Activated CD4-positive, alpha-beta T cell treated with anti-CD3 and anti-CD28 coated beads, Interleukin-10, Interleukin-2, amounts not matched to agents 100 ng/mL and 50 ng/mL, durations not matched to agents 16 hours and 8 hours (primary cell): ENCODE measurements at places on chromosomes 6 and 20.

GRCh38 chr6:167103041-167103891 lies 19.6 kb upstream of the CCR6 start:
- no peak for DNase-seq

- peak; percentile 45 for DNase-seq
These were observed 63.0 kb upstream of the EYA2 start for GRCh38 chr20:46831633-46832011.

GRCh38 chr6:163759542-163759941 lies 345.0 kb downstream of the QKI start:
- no peak for DNase-seq

GRCh38 chr6:84762220-84763002 lies 2.0 kb downstream of the TBX18 start:
- no peak for DNase-seq

DNA sequence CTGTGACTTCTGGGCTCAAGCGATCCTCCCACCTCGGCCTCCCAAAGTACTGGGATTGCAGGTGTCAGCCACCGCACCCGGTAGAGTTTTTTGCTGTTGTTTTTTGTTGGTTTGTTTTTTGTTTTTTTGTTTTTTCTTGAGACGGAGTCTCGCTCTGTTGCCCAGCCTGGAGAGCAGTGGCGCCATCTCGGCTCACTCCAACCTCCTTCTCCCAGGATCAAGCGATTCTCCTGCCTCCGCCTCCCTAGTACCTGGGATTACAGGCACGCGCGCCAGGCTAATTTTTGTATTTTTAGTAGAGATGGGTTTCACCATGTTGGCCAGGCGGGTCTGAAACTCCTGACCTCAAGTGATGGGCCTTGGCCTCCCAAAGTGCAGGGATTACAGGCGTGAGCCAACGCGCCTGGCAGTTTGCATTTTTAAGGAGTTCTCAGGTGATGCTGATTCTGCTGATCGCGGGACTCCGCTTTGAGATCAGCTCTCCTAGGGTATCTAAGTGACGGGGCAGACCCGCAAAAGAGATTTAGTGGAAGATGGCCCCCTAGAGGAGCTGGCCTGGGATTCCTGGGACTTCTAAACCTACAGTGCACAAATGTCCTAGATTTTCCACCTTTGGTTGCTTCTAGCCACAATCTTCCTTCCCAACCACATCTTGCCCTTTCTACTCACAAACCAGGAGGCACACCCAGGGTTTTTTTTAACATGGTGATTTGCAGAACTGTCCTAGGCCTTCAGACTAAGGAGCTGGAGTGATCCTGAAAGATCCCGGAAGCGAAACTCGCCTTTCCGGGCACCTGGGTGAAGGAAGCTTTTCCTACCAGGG lies 45.2 kb downstream of the DPPA5 start:
- no peak for DNase-seq

DNA sequence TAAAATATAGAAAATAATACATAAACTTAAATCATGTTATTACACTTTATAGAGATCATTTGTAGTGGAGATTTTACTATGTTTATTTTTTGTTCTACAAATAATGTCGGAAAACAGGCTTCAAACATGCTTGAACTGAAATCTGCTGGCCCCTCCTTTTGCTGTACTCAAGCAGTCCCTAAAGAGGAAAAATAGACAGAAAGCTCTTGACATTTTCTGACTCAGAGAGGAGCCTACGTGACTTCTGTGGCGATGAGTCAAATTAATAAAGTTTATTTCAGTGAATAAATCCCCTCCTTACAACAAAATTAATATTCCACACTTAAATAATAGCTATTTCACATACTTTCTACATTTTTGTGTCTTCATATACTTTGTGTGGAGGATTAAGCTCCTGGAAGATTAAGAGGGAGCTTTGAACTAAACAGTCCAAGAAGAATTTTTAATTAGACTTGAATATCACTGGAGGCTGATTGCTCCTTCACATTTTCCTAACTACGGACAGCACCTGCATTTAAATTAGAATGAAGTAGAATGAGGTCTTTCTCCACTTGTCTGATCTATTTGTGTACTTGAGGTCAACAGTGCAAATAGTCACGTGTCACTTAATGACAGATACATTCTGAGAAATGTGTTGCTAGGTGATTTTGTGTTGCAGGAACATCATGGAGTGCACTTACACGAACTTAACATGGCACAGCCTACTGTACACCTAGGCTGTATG lies 1.7 kb upstream of the TREM1 start:
- DNase-seq = peak; percentile 30

- no peak for DNase-seq
These were observed 133.5 kb downstream of the MAN1A1 start for GRCh38 chr6:119215885-119216590.

GRCh38 chr20:50089787-50090177 lies 23.2 kb downstream of the UBE2V1 start:
- no peak for DNase-seq

GRCh38 chr6:29014729-29015608 lies 9.9 kb upstream of the ZNF311 start:
- DNase-seq = peak; percentile 16

DNA sequence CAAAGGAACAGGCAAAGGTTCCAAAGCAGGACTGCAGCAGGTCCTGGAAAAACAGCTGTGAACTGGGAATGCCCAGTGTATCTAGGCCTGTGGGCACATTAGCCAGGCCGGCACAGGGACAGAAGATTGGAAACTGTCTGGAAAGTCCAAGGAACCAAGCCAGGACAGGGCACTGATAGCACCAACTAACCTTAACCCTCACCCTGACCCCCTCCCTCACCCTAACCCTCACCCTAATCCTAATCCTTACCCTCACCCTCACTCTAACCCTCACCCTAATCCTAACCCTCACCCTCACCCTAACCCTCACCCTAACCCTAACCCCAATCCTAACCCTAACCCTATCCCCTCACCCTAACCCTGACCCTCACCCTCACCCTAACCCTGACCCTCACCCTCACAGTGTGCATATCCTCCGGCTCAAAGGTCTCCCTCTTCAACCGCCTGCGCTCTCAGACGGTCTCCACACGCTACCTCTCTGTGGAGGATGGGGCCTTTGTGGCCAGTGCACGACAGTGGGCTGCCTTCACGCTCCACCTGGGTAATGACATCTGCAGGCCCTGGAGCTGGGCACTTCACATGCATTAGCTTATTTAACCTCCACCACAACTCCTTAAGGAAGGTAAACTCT lies 5.1 kb upstream of the MATN4 start:
- DNase-seq = no peak

DNA sequence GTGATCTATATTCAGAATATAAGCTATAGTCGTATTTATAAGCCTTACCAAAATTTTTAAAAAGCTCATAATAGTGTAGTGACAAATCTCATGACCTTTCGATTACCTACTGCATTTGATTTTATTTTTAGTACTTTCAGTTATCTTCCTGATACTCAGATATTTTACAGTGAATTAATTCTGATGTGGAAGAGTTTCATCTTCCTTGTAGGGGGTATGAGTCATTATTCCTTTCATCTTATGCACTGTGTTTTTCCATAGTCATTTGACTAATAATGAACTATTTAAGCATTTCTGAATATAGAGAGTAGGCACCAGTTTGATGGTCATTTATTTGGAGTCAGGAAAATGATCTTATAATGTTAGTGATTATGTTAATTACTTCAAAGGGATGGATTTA lies 36.4 kb downstream of the HDGFL1 start:
- DNase-seq = no peak

DNA sequence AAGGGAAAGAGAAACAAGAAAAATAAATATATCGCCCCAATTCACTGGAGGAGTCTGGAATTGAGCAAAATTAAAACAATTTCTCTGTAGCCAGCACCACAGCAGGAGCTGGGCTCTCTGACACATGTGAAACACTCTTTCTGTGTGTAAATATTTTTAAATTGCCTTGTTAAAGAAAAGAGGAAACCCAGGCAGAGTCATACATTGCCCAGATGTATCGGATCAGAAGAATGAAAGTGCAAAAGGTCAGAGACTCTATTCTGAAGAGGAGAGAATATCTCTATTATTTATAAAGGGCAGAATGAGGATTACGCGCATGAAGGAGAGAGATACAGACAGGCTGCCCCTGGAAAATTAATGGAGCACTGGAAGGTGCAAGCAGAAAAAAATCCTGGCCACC lies 127.0 kb upstream of the MAN1A1 start:
- no peak for DNase-seq

GRCh38 chr20:18901980-18902737 lies 88.6 kb downstream of the SCP2D1 start:
- DNase-seq = no peak

DNA sequence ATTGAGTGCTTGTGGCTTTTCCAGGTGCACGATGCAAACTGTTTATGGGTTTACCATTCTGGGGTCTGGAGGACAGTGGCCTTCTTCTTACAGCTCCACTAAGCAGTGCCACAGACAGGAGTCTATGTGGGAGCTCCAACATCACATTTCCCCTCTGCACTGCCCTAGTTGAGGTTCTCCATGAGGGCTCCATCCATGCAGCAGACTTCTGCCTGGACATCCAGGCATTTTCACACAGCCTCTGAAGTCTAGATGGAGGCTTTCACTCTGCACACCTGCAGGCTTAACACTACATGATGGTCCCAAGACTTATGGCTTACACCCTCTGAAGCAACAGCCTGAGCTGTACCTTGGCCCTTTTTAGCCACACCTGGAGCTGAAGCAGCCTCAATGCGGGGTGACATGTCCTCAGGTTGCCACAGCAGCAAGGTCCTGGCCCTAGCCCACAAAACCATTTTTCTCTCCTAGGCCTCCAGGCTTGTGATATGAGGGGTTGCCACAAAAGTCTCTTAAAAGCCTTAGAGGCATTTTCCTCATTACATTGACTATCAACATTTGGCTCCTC lies 552.2 kb downstream of the TFAP2A start:
- DNase-seq = no peak

- no peak for DNase-seq
These were observed 586.9 kb upstream of the ARID1B start for GRCh38 chr6:156190270-156190669.

DNA sequence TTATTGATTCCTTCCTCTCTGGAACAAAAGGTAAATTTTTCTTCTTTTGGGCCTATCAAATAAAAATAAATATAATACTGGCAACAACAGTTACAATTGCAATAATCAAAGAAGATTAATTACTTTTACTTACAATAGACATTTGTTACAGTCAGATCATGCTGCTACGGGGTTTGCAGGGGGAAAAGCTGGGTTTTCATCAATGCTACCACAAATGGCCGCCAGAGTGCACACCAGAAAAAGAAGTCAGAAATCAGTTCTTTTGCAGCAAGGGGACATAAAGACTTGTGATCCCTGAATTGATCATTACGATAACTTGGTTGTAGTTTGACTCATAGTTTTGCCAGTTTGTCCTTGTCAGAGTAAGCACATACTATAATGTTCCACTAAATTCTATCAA lies 714.5 kb upstream of the EYS start:
- no peak for DNase-seq

GRCh38 chr6:40779409-40779808 lies 192.2 kb upstream of the LRFN2 start:
- no peak for DNase-seq

- peak; percentile 88 for DNase-seq
These were observed 33.8 kb upstream of the RREB1 start for GRCh38 chr6:7073821-7074525.

DNA sequence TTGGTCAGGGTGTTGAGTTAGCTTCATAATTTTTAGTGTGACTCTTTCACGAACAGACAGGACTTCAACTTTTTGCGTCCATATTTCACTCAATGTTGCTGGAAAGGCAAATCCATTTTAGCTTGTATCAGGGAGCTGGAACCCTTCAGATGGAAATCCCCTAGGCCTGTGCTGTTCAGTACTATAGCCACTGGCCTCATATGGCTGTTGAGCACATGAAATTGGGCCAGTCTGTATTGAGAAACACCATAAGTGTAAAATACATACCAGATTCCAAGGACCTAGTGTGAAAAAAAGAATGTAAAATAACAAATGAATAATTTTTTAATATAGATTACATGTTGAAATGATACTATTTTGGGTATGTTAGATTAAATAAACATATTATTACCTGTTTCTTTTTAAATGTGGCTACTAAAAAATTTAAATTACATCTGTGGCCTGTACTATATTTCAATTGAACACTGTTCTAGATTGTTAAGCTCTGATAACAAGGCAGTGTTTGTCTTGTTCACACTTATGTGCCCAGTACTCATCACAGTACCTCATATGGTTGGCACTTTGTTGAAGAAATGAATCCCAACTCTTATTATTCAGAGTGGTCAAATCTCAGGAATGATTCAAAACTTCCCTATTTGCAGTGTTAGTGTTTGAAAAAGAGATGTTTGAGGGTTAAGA lies 34.3 kb downstream of the CTNNBL1 start:
- peak; percentile 33 for DNase-seq
